Astrocyte (in vitro differentiated cells and primary cell): ENCODE measurements at places on chromosomes 1 and 21. TPM values are rescaled to one million over a fixed set of nuclear protein-coding genes. Genes with fewer than 3 reads are reported as not detected.

AQP10 gene
- total RNA-seq = 0.17 TPM in 1 of 2 replicates, not detected in the other

DYNLT5 gene
- 0.20 TPM in 1 of 2 replicates, not detected in the other for total RNA-seq

PM20D1 gene
- total RNA-seq = not detected in 2 replicates

OR2AK2 gene
- not detected in 2 replicates for total RNA-seq

CAPN8 gene
- total RNA-seq = not detected in 2 replicates

PFKFB2 gene
- 6.2 and 6.9 TPM in 2 replicates for total RNA-seq

PDC gene
- total RNA-seq = not detected in 2 replicates

FAM72B gene
- 2.9 and 3.4 TPM in 2 replicates for total RNA-seq

AMPD1 gene
- not detected in 2 replicates for total RNA-seq

DCDC2B gene
- total RNA-seq = not detected in 2 replicates

CYP2J2 gene
- total RNA-seq = 1.8 TPM in 2 replicates

TTC3 gene
- 223 and 232 TPM in 2 replicates for total RNA-seq

DNA sequence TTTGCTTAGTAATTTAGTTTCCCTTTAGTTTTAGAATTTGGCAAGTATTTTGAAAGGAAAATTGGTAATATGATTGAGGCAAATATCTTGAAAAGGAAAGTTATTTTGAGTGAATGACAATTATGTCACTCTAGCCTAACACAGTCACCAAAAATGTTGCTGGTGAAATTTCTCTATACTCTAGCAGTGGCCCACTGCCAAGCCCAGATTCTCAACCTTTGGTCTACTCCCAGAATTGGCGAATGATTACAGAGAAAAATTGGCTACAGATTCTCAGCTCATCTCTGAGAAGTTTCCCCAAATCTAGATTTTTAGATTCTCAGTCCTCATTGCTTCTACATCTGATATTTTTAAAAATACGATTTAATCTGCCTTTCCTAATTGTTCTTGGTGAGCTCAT is 84.9 kb downstream of the PIGK start:
- no peak for DNase-seq

DNA sequence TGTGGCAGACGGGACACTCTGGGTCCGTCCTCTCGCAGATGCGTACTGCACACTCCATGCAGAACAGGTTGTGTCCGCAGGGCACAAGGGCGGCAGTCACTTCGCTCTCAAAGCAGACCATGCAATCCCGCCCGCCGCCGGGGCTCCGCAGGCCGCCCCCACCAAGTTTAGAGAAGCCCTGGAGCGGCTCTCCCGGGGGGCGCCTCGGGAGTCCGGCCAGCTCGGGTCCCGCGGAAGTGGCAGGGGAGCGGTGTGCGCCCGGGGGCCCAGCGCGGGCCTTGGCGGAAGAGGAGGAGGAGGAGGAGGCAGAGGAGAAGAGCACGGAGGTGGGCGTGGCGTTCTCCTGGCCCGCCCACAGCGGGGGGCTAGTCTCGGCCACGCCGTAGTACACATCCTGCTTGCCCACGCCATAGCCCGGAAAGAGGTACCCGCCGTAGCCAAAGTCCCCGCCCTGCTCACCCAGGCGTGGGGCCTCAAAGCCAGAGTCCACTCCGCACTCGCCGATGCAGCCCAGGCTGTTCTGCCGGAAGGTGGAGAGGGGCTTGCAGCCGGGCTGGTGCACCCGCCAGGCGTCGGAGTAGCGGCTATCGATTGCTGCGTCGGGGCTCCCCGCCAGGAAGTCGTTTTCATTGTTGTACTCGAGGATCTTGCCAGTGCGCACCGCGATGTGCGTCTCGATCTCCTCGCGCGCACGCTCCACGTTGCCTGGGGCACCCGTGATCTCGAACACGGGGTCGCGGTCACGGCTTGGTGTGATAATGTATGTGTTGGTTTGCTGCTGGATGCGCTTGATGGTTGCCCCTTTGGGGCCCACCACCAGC is 5.4 kb downstream of the MEX3A start:
- no peak for DNase-seq

DNA sequence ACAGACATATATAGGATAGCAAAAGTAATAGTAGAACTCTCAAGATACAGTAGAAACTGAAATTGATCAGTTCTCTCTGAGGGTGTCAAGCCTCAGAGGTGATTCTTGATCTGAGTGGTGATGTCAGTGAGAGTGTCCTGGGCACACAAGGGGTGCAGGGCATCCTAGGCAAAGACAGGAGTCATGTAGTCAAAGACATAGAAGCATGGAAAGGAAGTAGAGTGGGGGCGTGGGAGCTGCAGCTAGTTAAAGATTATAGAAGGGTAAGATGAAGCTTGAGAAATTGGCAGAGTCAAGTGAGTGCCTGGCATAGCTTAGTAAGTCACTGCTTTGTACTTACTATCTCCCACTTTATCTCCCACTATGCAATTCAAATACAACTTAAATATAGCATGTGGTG is 22.8 kb downstream of the CDC7 start:
- DNase-seq = no peak

- DNase-seq = no peak
Measured at GRCh38 chr1:157292302-157292701, 154.1 kb upstream of the ETV3 start.

GRCh38 chr1:221576268-221576667 is 165.6 kb downstream of the DUSP10 start:
- DNase-seq = peak; percentile 90

- DNase-seq = no peak
Measured at GRCh38 chr1:156248323-156248683, 447 bp upstream of the PAQR6 start.

GRCh38 chr1:206608108-206608698 is 4.1 kb downstream of the EIF2D start:
- no peak for DNase-seq

GRCh38 chr1:161834967-161835550 is 68.9 kb downstream of the ATF6 start:
- DNase-seq = peak; percentile 13

DNA sequence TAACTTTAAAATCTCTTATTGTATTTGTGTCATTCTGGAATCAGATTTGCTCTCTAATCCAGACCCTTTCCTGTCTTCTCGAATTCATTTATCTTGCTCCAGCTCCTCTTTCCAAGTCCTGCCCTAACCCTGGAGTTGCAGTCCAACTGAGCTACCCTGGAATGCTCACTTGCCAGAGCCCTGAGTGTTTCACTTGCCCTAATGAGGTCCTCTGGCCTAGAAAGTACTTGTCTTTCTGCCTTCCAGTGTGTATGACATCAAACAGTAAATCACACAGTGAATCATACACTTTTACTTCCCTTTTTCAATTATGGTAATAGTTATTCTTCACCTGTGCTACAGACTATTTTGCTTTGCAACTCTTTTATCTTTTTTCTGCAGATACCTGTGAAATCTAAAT is 96.9 kb downstream of the NEK7 start:
- DNase-seq = peak; percentile 85

DNA sequence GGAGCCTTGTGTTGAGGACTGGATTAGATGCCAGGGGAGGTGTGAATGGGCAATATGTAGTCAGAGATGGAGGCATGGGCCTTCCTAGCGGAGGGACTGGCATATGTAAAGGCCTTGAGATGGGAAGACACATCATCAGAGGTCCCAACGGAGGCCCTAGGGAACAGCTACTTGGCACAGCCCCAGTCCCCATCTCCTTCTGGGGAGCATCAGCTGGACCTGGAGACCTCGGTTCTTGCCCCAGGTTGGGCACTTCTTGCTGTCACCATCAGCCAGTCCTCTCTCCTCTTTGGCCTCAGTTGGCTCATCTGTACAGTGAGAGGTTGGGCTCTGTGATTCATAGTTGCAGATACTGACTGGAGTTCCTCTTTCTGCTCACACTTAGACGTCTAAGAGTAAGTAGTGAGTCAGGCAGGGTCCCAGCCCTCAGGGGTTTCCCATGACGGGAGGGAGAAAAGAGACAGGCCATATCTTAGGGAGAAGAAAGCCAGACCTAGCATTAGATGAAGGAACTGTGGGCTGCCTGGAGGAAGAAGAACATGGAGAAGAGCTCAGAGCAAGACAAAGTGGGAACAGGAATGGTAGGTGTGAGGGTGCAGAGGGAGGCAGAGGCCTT is 3.4 kb upstream of the MARCKSL1 start:
- DNase-seq = peak; percentile 51

DNA sequence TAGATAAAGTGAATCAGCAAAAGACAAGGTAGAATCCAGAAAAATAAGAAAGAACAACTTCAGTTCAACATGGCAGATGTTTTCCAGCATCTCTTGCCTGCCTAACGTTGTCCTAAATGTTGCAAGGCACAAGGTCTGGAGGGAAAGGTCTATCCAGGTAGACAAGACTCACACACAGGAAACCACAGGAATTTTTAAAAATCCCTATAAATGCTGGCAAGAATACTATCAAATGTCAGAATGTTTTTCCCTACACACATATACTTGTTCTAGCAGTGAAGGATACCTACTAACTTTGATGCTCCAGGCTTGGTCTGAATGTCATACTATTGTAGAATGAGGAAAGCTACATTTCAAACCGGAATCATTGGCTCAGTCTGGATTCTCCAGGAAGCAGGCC is 10.6 kb downstream of the GJA5 start:
- DNase-seq = no peak

DNA sequence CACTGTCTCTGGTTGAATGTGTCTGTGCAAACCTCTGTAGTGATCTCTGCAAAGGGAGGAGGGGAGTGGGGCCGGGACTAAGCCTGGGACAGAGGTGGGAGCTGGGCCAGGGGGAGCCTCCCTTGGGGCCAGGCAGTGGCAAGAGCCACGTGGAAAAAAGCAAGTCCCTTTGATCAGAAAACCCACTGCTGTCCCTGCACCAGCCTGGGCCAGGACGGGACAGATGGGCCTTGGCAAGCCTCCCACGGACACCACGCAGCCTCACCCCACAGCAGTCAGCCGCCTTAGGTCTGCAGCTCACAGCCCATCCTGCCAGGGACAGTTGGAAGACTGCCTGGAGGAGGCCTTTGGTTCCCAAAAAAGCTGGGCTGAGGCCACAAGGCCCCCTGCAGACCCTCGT is 11.7 kb upstream of the TRAPPC10 start:
- DNase-seq = no peak

DNA sequence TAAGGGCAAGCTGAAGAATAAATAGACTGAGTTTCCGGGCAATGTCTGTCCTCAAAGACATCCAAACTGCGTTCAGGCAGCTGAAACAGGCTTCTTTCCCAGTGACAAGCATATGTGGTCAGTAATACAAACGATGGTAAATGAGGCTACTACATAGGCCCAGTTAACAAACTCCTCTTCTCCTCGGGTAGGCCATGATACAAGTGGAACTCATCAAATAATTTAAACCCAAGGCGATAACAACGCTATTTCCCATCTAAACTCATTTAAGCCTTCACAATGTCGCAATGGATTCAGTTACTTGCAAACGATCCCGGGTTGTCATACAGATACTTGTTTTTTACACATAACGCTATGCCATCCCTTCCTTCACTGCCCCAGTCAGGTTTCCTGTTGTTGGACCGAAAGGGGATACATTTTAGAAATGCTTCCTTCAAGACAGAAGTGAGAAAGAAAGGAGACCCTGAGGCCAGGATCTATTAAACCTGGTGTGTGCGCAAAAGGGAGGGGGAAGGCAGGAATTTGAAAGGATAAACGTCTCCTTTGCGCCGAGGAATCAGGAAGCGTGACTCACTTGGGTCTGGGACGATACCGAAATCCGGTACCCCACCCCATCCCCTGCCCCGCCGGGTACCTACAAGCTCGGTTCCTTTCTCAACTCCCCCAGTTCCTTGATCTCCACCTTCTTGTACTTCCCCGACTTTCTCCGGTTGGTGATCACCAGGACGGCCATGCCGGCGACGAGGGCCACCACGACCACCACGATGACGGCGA is 1.3 kb downstream of the TACSTD2 start:
- no peak for DNase-seq
